ENCODE measurements at places on chromosomes 1 and 21. TPM values are rescaled to one million over a fixed set of nuclear protein-coding genes. Genes with fewer than 3 reads are reported as not detected.

The DYRK3 gene
- 0.78 TPM for total RNA-seq

The AMY2A gene
- not detected for total RNA-seq

The C8A gene
- not detected for total RNA-seq

The CLCA4 gene
- not detected for total RNA-seq

The OR6K2 gene
- total RNA-seq = not detected

The UROD gene
- 46.0 TPM for total RNA-seq

The SETSIP gene
- not detected for total RNA-seq

DNA sequence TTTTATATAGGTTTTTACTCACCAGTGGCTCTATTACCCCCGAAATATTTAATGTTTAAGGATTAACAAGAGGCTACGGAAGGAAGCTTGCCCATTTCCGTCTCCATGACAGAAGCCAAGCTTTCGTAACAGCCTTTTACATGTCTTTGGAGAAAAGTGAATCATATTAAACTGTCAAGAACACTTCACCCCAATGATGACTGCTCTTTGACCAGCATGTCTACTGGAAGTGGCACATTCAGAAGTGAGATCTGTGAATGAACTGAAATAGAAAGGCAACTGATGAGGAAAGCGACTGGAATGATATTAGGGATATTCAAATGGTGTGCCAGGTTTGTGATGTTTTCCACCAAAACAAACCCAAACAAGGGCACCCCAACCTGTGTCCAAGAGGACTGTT lies 8.5 kb upstream of the PRDM15 start:
- DNase-seq = no peak

GRCh38 chr1:151629278-151629677 lies 17.4 kb downstream of the SNX27 start:
- DNase-seq = no peak

GRCh38 chr1:12518931-12519692 lies 98.9 kb downstream of the DHRS3 start:
- DNase-seq = no peak

DNA sequence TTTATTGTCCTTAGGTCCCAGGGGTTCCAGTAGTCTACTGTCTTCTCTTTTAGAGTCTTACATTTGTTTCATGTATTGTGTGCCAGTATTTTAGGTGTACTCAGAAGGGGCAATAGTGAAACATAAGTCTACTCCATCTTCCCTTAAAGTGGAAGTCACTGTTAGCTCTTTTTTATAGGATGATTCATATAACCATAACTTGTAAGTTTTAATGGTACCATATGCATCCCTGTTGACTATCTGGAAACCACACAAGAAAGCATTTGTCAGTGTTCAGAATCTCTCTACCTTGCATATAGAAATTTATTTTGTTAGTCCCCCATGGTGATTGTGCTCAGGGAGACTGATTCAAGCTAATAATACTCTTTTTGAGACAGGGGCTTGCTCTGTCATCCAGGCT lies 149.9 kb downstream of the HS2ST1 start:
- DNase-seq = no peak

DNA sequence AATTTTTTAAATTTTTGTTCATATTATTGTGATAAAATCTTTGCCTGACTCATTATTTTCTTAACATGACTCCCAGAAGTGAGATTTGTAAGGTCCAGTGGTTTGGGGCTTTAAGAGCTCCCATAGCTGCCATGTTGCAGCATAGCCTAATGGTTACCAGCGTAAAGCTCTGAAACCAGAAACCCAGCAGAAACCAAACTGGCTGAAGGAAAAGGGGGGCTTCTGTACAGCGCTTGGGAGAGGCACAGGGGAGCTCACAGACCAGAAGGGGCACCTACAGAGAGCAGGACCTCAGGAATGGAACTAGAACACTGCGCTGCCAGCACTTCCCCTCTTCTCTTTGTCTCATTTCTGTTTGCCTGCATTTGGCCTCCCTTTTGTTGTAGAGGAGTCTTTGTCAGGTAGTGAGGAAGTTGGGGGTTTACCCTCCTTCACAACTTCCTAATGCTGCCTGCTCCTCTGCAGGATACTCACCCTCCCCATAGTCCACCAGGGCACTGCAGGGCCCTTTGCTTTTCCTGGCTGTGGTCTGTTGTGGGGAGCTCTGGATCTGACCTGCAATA lies 2.6 kb upstream of the PYCR2 start:
- DNase-seq = no peak

DNA sequence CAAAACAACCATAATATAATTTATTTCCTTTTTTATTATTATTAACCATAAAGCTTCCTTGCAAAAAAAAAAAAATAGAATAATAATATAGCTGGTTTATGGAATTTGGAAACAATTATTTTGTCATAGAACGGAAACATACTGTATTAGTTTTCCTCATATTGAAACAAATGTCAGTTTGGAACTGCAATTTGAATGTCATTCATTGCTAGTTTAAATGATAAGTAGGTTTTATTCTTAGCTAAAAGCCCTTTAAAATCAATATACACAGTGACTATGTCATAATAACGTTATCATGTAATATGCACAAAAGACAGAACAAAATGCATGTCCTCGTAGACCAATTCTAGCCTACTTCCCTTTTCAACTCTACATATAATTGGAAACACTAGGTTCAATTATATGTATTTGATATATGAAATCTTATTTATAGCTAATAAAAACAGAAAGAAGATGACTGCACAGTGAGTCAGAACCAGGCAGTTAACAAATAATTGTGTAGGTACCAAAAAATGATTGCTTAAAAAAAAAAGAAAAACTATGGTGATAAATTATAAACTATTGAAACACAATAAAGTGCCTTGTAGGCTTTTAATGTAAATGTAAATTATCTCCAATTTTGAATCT lies 85.2 kb upstream of the EXO1 start:
- no peak for DNase-seq

GRCh38 chr1:58312971-58313563 lies 233.5 kb downstream of the OMA1 start:
- no peak for DNase-seq

DNA sequence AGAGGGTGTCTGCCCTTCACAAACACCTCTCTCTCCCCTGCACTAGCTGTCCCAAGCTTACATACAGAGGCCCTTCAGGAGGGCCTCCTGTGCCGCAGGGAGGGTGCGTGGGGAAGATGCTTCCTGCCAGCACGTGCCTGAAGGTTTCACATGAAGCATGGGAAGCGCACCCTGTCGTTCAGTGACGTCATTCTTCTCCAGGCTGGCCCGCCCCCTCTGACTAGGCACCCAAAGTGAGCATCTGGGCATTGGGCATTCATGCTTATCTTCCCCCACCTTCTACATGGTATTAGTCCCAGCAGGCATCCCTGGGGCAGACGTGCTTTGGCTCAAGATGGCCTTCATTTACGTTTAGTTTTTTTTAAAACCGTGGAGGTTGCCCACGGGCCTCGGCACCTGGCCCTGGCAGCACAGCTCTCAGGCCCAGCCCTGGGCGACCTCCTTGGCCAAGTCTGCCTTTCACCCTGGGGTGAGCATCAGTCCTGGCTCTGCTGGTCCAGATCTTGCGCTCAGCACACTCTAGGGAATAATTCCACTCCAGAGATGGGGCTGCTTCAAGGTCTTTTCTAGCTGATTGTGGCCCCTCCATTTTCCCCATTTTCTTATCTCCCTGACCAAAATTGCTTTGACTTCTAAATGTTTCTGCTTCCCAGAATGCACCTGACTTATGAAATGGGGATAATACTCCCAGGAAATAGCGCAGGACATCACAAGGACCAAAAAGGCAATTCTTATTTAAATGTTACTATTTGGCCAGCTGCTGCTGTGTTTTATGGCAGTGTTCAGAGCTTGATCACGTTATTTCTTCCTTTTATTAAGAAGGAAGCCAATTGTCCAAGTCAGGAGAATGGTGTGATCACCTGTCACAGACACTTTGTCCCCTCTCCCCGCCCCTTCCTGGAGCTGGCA lies 6.1 kb downstream of the NPPA start:
- no peak for DNase-seq

DNA sequence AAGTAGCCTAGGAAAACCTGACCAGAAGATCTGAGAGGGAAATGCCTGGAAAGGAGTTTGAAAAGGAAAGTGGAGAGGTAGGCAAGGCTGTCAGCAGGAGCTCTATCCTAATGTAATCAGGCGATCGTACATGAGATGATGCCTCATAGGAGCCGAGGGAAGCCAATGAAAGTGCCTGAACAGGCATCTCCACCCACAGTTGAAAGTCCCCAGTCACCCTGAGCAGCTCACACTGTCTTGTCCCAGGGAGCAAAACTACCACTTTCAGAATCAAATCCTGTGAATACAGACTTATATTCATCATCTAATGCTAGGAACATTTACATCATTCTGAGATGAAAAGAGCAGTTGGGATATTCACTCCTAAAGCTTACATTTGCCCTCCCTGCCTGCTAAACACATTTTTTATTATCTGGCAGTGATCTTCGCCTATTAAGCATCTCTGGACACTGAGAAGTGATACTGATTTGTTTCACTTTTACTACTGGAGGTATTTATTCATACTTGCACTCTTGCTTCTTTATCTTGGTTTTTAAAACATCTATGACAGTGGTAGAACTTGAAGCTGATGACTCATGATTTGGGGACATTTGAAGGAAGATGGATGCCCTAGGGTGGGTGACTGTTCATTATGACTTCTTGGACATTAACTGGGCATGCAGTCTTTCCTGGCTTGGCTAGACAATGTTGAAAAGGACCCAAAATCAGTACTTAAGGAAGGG lies 221.6 kb downstream of the SEC16B start:
- no peak for DNase-seq

DNA sequence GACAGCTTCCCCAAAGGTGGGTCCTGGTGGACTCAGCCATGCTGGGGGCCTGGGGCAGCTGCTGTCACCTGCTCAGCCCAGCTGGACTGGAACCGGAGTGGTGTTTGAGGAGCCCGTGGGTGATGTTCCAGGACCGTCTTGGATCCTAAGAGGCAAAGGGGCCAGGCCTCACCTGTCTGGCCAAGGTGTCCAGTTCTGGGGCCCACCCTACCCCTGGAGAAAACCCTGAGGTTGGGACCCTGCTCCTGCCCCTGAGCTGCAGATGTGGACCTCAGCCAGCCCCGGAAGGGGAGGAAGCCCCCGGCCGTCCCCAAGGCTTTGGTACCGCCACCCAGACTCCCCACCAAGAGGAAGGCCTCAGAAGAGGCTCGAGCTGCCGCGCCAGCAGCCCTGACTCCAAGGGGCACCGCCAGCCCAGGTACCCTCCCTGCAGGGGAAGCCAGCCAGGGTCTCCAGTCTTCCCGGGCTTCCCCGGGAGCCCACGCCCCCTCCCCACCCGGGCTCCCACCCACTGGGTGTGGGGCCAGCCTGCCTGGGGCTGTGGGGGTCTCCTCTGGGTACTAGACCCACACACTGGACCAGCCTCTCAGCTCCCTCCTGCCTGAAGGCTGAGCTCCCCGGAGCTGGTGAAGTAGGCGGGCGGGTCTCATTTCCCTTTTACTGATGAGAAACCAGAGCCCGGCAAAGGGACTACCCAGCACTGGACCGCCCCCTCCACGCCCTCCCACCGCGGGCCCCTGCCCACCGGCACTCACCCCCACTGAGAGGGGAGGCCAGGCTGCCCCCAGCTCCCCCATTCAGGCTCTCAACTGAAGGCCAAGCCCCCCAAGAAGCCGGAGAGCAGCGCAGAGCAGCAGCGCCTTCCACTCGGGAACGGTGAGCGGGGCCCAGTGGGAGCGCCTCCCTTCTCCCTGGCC lies 1.3 kb downstream of the AIRE start:
- DNase-seq = no peak

- DNase-seq = no peak
Measured at GRCh38 chr1:36178471-36179219, 22.7 kb downstream of the MAP7D1 start.

DNA sequence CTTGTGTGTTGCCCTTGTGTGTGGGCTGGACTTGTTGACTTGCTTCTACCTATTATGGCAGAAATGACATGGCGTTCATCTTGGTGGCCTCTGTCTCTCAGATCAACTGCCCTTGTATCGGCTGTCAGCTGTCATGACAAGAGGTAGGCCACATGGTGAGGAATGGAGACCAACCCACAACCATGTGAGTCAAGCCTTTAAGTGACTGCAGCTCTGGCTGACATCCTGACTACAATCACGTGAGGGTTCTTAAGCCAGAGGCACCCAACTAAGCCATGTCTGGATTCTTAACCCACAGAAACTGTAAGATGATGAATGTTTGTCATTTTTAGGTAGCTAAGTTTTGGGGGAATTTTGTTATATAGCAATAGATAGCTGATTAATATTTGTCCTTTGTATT lies 82.1 kb downstream of the KCND3 start:
- DNase-seq = no peak

DNA sequence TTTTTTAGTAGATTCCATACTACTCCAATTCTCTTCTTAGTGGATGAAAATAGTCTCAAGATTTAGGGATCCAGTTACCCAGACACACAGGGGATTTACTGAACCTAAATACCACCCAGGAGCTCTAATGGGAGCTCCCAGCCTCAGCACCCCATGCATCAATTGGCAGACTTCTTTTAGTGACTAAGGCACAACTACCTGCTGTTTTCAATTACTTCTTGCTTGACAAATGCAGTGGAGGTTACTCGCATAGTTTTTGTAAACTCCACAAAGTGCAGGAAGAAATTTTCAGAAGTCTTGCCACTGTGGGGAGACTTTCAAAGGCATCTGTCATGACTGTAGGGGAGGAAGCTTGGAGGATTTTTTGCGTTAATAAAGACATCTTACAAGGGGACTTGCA lies 35.5 kb upstream of the MAP10 start:
- no peak for DNase-seq

DNA sequence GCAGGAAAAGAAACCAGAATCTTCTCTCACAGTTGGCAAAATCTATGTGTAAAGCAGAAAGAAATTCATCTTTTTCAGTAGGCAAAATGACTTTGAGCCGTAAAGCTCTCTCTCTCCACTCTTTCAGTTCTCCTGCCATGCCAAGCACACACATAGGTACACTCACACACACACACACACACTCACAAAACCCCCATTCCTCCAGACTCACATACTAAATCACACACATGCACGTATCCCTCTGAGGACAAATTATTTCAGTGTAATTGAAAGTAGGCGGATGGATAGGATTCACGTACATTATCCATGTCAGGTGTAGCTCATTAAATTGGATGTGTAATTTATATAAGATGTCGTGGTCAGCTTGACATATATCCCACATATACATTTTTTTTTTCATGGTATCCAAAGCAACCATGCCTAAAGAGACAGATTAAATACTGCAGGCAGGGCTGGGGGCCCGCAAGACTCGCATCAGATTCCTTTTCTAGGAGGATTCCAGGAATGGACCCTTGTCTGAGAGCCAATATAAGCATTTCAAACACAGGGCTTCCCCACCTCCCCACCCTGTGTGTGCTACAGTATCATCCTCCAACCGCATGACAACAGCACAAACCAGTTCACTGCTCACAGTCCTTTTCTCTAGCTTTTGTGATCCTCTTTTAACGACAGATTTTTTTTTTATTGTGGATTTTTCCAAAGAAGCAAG lies 320.9 kb downstream of the PCP4 start:
- no peak for DNase-seq

- no peak for DNase-seq
Measured at GRCh38 chr1:149993764-149994163, 16.8 kb downstream of the OTUD7B start.

GRCh38 chr1:226631229-226632000 lies 82.9 kb downstream of the STUM start:
- no peak for DNase-seq

All from CD4-positive, alpha-beta memory T cell (primary cell).